Omental fat pad (tissue), 4 donors: ENCODE measurements at places on chromosomes 12 and 14. TPM values are rescaled to one million over a fixed set of nuclear protein-coding genes. Genes with fewer than 3 reads are reported as not detected.

- no peak for DNase-seq
Observed at GRCh38 chr14:87892763-87893162, 100.2 kb downstream of the GALC start.

GRCh38 chr14:99698642-99699041, 14.5 kb downstream of the CYP46A1 start:
- DNase-seq: no peak

- no peak for DNase-seq
Observed at GRCh38 chr14:35261774-35262173, 30.4 kb upstream of the PSMA6 start.

DNA sequence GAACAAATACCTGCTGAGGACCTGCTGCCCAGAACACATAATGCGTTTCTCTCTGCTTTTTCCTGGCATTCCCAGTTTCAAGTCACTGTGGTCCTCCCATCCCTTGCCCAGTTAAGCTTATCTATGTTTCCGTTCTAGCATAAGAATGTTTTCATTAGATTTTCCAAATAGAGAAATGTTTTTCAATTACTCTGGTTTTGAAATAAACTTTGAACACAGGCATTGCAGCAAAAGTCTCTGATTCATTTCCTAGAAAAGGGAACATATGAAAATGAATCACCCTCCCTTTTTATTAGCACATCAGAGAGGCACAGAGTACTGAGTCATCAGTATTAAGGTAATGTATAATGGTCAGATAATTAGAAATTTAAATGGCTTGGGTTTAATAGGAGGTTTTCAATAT, 201.1 kb upstream of the TMEM260 start:
- DNase-seq: no peak

The KIF26A gene
- 2.4 TPM for total RNA-seq

DNA sequence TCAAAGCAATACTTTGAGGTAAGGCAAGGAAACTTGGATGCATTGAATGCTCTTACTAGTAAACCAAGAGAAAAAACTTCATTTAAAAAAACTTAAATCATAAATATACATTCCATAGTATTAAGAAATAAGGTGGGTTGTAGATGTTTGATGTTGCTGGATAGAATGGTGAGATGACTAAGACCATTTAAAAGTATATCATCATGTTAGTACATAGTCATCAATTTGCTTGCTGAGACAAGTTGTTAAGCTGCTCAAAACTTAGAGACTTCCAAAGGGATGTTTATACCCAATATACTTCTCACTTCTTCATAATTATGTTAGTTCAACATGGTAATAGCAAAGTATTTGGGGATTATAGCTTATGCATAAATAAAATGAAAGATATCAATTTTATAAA, 675.5 kb upstream of the MGAT4C start:
- no peak for DNase-seq

- no peak for DNase-seq
Observed at GRCh38 chr14:85336817-85337216, 193.1 kb upstream of the FLRT2 start.

The ZNF385A gene
- 9.5 TPM for total RNA-seq

The RXYLT1 gene
- total RNA-seq: 17.7 TPM

- DNase-seq: no peak
Observed at GRCh38 chr14:100082723-100083122, 17.5 kb downstream of the EVL start.

- no peak for DNase-seq
Observed at GRCh38 chr12:108875682-108876361, 4.1 kb upstream of the DAO start.

The TSHR gene
- total RNA-seq: 0.79 TPM
